CD4-positive, alpha-beta T cell treated with Interleukin-6 for 4 hours (primary cell): ENCODE measurements at places on chromosomes 3 and 15.
A peak's percentile ranks its signal among the peaks of the same experiment; 100 is the strongest.

DNA sequence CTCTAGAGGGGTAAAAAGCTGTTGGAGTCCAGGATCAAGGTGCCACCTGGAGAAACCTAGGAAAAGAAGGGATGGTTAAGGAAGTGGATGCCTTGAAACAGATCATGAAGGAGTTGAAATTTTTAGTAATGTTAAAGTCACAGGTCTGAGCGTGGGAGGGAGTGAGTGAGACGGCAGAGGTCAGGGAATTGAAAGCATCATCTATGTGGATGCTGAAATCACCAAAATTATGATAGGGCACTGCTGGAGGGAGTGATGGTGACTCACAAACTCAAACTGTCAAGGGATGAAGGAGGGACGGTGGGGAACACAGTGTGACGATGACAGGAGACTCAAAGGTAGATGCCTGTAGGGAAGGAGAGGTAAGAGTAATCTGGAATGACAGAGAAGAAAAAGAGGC, 205.7 kb downstream of the OSBPL10 start:
- DNase-seq: no peak

DNA sequence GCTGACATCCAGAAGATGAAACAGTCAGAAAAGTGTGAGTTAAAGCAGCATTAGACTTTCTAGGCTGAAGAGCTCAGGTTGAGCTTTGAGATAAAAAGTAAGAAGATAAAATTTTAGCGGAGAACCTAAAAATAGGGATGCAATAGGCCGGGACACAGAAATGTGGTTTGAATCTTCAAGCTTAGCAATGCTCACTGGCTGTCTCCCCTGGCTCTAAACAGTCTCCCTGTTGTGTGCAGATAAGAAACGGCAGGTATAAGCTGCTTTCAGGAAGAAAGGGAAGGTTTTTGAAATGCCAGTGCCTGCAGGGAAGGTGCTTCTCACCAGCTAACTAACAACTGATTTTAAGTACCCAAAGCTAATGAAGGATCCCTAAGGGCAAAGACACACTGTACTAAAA, 718.7 kb upstream of the SGO1 start:
- DNase-seq: no peak

- DNase-seq: no peak
Observed at GRCh38 chr3:38332201-38332600, 14.4 kb upstream of the XYLB start.

- DNase-seq: no peak
Observed at GRCh38 chr3:111737706-111738086, 121.4 kb upstream of the PHLDB2 start.

DNA sequence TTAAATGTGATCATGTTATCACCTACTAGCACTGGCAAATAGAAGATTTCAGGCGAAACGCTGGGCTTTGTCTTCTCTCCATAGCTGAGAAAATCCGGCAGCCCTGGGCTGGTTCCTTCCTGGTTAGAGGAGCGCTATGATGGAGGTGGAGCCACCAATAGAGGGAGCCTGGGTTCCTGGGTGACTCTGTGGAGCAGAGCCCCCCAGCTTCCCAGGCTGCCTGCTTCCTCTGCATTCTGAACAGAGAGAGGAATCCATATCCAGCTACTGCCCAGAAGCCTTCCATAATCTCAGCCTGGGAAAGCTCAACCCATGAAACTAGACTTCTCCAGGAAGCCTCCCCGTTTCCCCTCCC, 32.6 kb upstream of the IQSEC1 start:
- DNase-seq: no peak

DNA sequence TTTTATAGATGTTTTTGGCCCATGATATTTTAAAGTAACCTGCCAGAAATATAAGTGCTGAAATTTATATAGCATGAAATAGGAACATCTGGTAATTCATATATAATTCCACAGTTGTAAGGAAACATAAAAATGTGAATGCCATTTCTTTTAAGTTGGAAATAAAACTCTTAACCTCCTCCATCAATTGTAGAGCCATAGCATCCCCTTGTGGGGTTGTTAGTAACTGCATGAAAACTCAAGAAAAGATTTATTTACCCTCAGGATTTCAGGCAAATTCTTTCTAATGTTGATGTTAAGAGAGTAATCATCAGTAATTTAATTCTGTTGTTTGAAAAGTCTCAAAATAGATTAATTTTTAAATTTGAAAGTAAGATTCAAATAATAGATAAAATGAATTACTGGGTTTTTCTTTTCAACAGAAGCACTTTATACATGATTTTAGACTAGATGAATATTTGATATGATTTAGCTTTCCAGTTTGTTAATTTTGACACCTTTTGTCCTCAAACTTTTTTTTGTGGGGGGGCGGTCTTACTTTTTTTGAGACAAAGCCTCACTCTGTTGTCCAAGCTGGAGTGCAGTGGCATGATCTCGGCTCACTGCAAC, 74.7 kb downstream of the RASA2 start:
- DNase-seq: peak; percentile 58

DNA sequence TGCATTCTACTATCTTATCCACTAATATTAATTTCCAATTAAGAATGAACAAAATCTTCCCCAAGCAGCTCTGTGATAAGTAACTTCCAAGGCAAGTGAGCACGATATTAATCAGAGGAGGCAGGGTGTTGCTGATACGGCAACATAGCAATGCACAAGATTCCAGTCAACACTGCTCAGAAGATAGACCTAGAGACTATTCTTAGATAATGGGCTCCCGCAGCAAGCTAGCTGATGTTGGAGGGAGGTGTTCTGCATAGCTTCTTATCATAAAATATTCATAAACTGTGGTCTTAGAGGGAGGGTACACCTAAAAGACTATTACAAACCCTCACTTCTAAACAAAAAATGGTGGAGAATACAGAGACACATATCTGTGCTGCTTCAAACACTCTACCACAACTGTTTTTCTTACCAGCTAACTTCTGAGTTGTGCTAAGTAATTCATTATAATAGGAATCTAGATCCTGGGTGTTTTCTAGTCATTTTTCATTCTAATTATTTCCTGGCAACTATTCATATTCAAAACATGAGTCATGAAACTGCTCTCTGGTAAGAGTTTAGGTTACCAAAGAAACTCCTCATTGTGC, 382.0 kb upstream of the SOX14 start:
- no peak for DNase-seq

- no peak for DNase-seq
Observed at GRCh38 chr15:31333119-31333518, 6.5 kb downstream of the KLF13 start.

GRCh38 chr3:114460459-114460858, 166.6 kb downstream of the TIGIT start:
- DNase-seq: no peak

GRCh38 chr15:42345504-42345903, 13.8 kb upstream of the CAPN3 start:
- no peak for DNase-seq

GRCh38 chr15:82106679-82107078, 60.9 kb upstream of the MEX3B start:
- DNase-seq: no peak

DNA sequence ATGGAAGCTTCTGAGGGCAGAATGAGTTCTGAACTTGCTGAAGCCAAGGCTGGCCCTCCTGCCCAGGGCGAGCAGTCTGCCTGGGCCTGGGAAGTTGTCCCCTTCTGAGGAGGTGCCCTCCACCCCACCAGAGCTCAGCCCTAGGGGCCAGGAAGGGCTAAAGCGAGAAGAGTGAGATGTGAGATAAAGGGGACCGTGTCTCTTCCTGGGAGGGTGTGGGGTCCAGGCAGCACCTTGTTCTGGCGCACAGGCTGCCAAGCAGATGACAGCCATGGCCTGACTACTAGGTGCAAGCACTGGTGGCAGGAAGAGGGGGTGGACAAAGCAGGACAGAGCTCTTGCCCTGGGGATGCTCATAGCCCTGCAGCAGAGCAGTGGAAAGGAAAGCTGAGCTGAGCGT, 3.7 kb downstream of the PAK6 start:
- no peak for DNase-seq

- no peak for DNase-seq
Observed at GRCh38 chr3:76122007-76122406, 336.7 kb upstream of the ZNF717 start.

DNA sequence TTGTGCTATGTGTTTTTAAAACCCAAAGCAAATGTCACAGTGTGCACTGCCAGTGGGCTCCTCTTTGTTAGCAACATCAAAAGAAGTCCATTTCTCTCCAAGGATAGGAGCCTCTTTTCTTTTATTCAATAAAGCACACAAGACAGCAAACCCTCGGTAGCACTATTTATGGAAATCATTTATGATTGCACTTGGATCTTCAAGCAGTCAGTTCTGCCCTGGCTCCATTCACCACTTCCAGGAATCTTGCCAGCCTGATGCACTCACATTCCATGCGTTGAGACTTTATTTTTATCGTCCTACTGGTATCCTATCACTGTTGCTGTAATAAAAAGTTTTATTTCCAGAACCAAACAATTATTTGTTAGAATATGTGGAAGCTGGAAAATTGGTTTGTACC, 412.1 kb downstream of the TBL1XR1 start:
- DNase-seq: no peak

DNA sequence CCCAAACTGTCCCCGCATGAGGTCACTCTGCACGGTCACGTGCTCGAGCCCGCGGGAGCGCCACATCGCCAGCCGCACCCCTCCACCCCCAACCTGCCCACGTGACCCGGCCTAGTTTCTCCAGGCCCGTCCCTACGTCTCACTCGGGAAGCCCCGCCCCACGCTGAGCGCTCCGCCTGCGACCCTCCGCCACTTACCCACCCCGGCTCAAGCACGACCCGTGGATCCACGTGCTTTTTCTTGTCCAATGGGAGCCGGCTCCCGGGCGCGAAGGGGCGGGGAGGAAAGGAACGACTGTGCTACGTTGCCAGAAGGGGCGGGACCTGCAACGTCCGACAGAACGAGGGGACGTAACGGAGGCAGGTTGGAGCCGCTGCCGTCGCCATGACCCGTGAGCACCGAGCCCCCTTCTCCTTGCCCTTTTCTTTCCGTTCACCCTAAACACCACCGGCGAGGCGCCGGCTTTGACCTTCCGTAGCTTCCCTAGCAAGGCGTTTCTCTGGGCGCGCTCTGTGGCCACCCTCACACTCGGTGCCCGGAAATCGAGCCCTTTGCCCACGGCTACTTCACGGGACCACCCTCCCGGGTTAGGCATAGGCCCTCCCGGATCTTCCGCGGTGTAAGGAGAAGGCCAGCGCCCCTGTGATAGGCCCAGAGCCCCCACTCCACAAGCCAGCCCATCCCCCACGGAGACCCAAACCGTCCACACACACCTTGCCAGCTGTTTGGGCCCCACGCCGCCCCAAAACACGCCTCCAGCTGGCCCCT, at the start of gene SERF2:
TSS of gene SERF2 (plus strand) at position 328 of the 768 bp plus-strand sequence. CDS start at position 385, 57 bp downstream.
- peak; percentile 100 for DNase-seq

DNA sequence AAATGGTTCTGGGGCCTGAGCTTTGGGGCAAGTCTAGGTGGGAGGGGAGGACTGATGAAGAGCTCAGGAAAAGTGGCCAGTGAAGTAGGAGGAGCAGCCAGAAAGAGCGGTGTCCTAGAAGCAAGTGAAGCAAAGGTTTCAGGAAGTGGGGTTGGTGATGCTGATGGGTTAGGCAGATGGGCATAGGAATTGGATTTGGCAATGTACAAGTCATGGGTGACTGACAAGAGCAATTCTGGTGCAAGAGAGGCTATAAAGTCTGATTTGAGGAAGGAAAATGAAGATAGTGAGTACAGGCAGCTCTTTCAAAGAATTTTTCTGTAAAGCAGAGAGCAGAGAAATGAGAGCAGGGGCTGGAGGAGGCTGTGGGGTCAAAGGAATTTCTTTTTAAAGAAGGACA, 19.7 kb downstream of the ALPK3 start:
- DNase-seq: no peak

DNA sequence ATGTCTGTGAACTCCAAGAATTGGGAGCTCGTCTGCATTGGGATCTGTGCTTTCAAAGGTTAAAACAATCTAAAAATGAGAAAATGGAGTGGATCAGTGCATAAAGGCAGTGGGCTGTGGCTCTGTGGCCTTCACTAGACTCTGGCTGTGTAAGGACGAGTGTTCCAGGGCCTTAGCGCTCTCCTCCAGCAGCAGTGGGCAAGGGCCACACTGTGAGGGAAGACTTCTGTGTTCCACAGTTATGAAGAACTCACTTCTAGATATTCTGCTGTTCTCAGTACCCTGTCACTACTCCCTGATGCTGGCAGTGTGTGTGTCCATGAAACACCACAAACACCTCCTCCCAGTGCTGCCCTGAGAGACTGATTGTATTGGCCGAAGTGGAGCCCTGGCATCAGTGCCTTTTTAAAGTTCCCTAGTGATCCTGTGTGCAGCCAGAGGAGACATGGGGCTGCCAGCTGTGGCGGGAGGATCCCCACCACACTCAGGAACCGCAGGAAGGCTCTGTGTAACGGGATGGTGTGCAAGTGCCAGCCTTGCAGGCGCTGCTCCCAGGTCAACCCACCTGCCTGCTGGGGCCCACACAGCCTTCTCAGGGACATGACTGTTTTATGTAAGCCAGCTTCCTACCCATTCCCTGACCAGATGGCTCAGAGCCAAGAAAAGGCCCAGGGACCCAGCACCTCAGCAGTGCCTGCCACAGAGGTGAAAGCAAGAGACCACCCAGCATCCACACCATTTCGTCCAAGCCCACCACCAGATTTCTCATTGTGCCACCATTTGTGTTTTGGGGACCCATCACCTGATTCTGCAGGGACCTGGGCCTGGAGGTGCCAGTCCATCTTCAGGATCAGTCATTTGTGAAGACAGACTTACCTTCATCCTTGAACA, 40.4 kb downstream of the ABTB1 start:
- DNase-seq: no peak

- no peak for DNase-seq
Observed at GRCh38 chr15:80310776-80311175, 58.8 kb upstream of the CTXND1 start.

- DNase-seq: no peak
Observed at GRCh38 chr3:150759319-150759718, 3.6 kb downstream of the SIAH2 start.

GRCh38 chr3:73228437-73228836, 167.0 kb downstream of the EBLN2 start:
- no peak for DNase-seq

DNA sequence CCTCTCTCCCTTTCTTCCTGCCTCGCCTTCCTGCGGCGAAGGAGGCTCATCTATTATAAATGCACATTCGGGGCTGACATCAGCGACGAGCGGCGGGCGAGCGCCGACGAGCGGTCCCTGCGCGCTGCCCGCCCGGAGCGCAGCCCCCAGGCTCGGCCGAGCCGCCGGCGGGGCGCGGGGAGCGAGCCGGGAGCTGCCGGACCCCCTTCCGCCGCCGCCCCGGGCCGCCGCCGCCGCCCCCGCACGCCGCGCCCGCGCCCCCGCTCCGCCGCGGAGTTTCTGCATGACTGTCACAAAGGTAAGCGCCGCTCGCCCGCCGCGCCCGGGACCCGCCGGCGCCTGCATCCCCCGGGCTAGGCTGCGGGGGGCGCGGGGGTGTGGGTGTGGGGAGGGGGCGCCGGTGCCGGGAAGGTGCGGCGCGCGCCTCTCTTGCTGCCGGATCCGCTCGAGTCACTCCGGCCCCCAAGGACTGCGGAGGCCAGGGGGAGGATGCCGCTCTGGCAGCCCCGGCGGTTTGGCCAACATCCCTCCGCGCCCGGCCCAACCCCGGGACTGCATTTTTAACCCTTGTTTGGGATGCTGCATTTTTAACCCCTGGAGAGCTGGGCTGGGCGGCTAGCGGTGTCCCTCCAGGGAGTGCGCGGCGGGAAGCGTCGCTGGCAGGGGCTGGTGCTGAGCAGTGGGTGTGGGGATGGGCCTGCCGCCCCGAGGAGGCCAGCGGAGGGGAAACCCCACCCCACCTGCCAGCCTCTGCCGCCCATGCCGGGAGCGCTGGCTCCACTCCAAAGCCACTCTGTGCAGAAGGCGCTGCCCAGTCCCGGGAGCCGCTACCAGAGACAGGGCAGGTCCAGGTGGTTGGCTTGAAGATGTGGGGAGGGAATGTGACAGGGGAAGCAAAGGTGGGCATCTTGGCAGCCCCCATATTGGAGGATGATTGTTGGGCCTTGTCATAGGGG, at the start of gene CORO2B:
TSS of gene CORO2B (plus strand) at position 14 of the 956 bp plus-strand sequence. CDS start at position 284, 270 bp downstream.
- DNase-seq: no peak
